Caco-2 (cell line): ENCODE measurements at places on chromosomes 3 and 15.

DNA sequence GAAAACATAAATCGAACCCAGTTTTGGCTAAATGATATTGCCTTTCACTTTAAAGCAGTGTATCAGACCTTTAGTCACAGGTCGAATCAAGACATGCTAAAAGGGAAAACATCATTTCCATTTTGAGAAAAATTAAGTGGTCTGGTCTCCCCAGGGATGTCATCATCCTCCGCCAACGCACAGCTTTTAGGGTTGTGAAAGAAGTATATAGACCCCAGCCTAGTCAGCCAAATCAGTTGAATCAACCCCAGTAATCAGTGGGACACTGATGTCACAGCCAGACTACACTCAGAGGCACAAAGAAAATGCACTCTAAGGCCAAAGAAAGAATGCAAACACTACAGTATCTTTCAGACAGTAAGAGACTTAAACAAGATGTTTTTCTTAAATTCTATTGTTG is 187.4 kb downstream of the ZIC4 start:
- no peak for DNase-seq

GRCh38 chr3:26293329-26293844 is 329.2 kb upstream of the LRRC3B start:
- DNase-seq = no peak

DNA sequence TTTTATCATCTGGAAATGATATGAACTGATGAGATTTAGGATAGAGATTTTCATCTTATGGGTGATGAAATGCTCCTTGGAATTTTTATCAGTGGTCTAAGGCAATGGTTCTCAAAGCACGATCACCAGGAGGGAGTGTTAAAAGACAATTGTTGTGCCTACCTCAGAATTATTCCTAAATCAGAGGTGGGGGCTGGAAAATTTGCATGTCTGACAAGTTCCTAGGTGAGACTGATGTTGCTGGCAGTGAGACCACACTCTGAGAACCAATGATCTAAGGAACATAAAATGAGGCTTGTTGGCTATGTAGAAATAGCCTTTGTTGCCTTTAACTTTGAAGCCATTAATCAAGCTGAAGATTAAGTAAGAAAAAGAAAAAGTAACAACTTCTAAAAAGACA is 416.6 kb upstream of the AZI2 start:
- DNase-seq = no peak

DNA sequence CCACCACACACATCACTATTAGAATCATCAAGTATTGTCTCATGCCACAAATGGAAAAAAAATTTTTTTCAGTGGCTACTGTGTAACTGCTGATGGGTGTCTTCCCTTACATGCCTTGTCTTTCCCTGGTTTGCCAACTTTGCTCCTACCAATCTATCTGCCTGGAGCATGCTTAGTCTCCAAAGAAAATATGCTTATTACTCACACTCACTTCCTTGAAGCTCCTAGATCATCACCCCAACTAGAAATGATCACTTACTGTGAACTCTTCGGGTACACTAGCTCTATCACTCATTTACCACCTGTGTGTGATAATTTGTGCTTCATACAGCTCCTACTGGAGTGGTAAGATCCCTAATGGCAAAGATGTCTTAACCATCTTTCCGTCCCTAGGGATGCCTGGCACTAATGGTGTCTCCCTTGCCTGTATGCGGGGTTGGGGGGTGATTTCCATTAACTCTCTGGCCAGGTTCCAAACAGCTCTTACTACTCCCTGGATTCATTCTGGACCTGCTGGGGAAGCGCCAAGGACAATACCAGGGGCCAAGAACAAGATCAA is 799 bp downstream of the VPS33B start:
- no peak for DNase-seq

GRCh38 chr3:146705225-146705624 is 100.1 kb upstream of the PLSCR5 start:
- no peak for DNase-seq

DNA sequence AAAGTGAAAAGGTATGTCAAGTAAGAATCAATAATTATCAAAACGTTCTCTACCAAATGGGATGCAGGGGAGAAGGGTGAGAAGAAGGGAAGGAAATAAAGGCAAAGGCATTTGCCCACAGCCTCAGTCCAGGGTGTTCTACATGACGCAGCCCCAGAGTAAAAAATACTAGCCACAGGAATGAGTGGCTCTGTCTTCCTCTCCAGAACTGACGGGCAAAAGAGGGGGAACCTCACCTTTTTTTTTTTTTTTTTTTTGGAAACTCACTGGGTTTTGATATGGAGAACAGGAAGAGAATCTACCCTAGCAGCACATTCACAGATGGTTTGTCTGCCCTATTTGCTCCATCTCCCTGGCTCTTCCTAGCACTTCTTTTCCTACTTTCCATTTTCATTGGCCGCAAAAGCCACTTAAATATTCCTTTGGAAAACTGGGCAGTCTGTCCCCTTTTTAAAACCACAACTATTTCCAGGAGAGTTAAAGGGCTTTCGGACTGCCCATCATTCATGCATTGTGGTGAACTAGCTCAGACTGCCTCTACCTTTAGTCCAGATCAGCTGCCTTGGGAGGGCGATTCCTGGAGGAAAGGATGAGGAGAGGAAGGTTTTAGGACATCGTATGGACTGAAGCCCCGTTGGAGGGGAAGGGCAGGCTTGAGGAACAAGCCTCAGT is 28.2 kb downstream of the B3GNT5 start:
- no peak for DNase-seq
